ENCODE measurements at places on chromosomes 7 and 10. TPM values are rescaled to one million over a fixed set of nuclear protein-coding genes. Genes with fewer than 3 reads are reported as not detected.

Gene CALCR
- not detected for polyA plus RNA-seq

Gene HTR7
- 0.70 TPM for polyA plus RNA-seq

Gene NANOS1
- polyA plus RNA-seq, result 0.61 TPM

GRCh38 chr10:119831656-119832055 lies 41.0 kb downstream of the MCMBP start:
- DNase-seq, result no peak

GRCh38 chr7:50835156-50835555 lies 52.5 kb upstream of the GRB10 start:
- no peak for DNase-seq

Measured in small intestine (tissue), 16 donors.